ENCODE measurements at places on chromosomes 13 and 19.

DNA sequence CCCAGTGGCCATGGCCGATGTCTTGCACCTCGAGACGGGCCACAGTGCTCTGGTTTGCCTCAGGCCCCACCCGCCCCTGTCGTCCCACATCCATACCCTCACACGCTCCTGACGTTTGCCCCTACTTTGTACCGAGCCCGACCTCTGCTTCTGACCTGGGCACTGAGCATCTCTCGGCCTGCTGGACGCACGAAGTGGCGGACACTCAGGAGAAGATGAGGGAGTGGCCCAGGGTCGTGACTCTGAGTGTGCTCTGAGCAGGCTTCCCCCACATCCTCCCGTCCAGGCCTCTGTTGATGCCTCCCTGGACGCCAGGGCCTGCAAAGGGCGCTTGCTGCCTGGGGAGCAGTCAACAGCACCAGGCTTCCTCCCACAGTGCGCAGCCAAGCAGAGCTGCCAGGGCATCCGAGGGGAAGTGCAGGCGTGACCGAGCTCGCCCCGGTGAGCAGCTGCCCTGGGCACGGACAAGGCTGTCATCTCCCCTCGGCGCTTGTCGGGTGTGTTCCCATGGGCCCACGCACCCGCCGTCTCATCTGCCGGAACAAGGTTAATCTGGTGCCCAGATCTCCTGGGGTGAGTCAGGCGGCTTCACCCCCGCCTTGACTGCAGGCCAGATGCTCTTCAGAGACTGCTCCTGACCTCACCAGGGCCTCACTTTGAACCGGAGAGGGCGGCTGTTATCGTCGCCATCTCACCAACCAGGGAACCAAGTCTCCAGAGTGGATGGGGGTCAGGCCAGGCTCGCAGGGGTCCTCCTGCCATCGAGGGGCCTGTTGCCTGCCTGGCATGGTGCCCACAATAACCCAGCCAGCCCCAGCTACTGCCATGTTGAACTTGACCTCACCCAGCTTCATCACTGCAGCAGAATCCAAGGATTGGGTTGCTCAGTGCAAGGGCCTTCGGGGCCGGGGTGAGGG lies 27.2 kb downstream of the COMP start:
- no peak for DNase-seq

- no peak for DNase-seq
Observed at GRCh38 chr13:40484101-40484800, 182.2 kb downstream of the FOXO1 start.

DNA sequence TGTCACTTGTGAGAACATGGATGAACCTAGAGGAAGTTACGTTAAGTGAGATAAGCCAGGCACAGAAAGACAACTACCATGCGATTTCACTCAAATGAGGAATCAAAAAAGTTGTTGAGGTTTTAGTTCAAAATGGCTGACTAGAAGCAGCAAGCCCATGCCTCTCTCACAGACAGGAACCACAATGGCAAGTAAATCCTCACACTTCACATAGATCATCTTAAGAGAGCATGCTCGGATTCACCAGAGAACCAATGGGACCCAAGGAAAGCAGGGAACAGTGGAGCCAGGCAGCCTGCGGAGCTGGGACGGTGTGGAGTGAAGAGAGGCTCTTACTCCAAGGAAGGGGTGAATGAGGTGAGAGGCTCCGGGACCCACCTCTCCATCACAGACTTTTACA lies 581.0 kb downstream of the UQCRFS1 start:
- DNase-seq = no peak

GRCh38 chr13:75792526-75793187 lies 156.5 kb downstream of the LMO7 start:
- DNase-seq = no peak

DNA sequence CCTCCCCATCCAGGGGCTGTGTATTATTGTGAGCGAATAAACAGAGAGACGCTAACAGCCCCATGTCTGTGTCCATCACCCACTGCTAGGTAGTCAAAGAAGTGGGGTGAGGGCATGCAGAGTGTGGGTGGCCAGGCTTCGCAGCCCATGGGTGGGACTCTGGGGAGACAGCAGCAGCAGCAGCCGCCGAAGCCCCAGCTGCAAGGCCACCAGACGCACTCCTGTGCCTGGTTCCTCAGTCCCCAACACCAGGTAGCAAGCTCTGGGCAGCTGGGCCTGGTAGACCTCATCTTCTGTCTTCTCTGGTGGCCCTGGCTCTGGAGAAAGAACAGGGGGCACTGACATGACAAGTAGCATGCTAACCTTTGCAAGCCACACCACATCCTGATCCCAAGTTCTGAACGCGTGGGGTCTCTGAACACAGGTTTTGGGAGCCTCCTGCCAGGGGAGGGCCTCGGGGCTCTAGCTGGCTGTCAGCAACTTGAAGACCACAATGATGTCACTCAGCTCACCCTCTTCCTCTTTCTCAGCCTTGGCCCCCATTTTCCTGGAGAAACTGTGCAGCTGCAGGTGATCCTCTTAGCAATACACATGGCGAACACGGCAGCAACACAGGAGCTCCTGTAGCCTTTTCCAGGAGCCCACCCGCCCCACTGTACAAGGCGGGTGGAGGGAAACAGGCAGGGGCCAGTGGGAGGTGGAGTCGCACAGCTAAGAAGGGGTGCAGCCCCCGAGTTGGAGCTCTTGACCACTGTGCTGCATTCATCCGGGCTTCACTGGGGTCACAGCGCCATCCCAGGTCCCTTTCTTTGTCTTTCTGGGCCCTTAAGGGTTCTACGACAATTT lies 5.8 kb downstream of the FUZ start:
- no peak for DNase-seq

DNA sequence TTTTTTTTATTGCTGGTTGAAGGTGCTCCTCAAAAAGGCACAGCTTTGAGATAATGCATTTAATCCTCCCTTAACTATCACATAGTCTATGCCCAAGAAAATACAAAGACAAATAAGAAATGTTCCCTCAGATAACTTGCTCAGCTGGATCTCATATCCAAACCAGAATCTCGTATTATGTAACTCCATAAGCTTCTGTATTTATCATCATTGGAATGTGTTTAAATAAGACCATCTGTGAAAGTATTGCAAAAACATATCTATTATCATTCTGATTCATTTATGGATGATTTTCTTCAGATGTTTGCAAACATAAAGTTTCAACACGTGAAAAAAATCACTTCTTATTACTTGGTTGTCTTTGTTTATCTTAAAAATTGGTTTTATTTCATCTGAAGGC lies 190.9 kb downstream of the IRS2 start:
- no peak for DNase-seq

DNA sequence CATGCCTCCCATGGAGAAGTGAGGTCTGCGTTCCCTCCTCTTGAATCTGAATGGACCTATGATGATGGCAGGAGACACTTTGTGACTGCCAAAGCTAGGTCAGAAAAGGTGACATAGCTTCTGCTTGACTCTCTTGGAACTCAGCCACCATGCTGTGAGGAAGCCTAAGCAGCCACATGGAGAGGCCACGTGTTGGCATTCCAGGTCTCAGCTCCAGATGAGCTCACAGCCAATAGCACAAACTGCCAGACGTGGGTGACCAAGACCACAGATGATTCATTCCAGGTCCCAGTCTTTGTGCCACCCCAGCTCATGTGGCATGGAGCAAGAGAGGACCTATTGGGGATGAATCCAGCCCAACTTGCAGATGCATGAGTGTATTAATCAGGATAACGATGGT lies 8.7 kb upstream of the GGACT start:
- DNase-seq = no peak

DNA sequence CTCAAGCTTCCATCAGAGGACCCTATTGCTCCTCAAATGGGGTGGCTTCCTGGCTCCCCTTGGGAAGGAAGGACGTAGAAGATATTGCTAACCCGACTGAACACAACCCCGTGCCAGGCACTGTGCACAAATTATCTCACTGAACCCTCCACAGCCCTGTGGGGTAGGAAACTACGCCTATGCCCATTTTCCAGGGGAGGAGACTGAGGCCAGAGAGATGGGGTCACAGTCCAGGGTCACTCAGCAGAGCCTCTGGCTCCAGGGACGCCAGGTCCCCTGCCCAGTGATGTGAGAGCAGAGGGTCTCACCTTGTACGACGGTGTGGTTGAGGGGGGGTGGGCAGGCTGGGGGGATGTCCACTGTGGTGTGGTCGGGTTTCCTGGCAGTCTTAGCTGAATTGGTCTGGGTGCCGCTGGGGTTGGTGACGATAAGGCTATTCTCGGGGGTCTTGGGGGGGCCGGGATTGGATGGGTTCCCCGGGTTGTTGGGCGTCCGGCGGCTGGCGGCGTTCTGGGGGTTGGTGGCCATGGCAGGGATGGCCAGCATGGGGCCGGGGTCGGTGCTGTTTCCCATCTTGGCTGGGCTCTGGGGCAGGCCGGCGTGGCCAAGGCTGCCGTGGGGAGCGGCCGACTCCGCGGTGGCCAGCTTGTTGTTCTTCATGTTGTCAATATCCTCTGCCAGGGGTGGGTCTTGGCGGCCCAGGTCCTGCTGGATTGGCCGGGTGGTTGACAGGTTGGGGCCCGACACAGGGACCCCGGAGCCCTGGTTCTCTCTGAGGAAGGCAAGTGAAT lies 136.2 kb downstream of the IER2 start:
- DNase-seq = no peak

DNA sequence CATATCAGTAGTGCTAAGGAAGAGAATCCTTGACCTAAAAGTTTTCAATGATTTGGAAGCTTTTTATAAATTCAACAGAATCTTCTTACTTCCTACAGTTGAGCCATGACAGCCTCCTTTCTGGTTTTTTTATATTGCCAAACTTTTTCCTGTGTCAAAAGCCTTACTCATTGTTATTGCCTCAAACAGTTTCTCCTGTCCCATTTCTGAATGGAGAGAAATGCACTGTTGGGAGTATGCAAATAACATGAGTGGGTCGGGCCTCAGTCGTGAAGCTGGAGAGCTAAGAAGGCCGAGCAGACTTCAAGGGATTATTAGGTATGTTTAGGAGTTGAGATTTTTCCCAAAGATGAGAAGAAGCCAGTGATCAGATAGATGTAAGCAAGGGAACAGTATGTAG lies 766.4 kb upstream of the KLHL1 start:
- no peak for DNase-seq

DNA sequence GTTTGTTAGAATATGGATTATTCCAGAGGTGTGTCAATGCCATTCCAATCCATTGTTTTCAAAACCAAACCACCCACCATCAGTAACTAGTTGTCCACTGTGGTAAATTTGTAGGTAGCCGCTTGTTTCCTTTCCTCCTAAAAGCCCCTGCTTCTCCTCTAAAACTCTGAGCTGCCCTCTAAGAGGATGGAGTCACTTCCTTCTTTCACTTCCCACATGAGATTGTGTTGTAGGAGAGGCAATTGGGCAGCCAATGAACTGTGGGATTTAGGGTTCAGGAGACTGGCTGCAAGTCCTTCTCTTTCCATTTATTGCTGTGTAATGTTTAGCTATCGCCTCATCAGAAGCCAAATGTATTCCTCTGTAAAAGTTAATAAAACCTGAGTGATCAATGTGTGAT lies 49.9 kb upstream of the RFXAP start:
- no peak for DNase-seq

DNA sequence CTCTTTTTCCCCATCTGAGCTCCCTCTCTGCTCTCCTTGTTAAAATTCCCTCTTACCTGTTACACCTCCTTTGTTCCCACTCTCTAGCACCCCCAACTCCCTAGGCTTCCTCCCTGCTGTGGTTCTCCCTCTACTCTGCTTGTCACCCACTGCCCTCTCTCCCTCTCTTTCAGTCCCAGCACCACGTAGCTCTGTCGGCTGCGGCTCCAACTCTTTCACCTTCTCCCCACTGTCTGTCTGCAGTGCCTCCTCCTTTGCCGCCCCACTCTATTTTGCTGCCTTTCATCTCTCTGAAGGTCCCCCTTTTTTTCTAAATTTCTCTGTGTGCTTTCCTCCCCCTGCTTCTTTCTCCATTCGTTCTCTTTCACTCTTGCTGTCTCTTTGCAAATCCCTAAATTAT lies 1.1 kb downstream of the ZNF836 start:
- no peak for DNase-seq

- DNase-seq = no peak
Observed at GRCh38 chr13:96900986-96901385, 93.3 kb downstream of the OXGR1 start.

- DNase-seq = no peak
Observed at GRCh38 chr19:788686-788982, 8.6 kb upstream of the PTBP1 start.

GRCh38 chr19:38389957-38390924 lies 1.7 kb downstream of the SPRED3 start:
- DNase-seq = no peak

All from GM12878 (cell line).